ENCODE measurements at places on chromosomes 2 and 18. TPM values are rescaled to one million over a fixed set of nuclear protein-coding genes. Genes with fewer than 3 reads are reported as not detected.

Gene ERFE
- total RNA-seq: 0.56 TPM

Gene ORC2
- total RNA-seq: 13.6 TPM

Gene G6PC2
- total RNA-seq: not detected

Gene TMEM198
- total RNA-seq: 1.3 TPM

Gene NEU4
- 0.13 TPM for total RNA-seq
